ENCODE measurements at places on chromosomes 6 and 20.
A peak's percentile ranks its signal among the peaks of the same experiment; 100 is the strongest.

DNA sequence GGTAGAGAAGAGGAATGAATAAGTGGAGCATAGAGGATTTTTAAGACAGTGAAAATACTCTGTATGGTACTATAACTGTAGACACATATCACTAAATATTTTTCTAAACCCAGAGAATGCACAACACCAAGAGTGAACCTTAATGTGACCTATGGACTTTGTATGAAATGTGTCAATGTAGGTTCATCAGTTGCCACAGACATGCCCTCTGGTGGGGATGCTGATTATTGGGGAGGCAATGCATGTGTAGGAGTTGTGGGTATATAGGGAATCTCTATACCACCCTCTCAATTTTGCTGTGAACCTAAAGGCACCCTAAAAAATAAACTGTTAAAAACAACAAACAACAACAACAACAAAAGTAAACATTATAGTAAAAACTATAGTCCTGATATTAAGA, 293.7 kb downstream of the RNF144B start:
- no peak for DNase-seq

GRCh38 chr6:43120101-43120763, 44.1 kb downstream of the PTK7 start:
- DNase-seq, result no peak

DNA sequence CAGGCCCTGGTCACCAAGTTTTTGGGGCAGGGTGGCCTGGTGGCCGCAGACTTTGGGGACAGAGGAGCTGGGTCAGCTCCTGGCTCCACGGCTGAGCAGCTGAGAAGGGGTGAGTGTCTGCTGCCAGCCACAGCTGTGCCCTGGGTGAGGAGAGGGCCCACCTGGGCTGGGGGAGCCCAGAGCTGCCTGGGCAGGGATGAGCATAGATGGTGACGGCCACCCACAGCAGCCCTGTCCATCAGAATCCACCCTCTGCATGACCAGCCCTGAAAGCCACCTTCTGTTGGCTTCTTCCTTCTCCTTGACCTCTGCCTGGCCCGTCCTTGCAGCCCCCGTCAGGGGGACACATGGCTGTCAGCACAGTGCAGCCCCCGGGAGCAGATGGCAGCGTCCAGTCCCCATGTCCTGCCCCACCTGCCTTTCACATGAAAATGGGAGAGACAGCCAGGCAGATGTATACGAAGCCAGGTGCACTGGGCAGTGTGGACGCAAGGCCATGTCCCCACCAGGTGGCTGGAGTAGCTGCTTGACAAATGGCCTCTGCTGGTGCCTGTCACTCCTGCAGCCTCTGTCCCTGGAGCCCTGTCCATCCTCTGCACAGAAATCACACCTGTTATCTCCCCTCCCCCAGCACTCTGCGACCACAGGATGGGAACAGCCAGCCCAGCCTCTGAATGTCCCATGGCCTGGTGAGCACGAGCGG, 220.8 kb downstream of the PREX1 start:
- DNase-seq, result no peak

GRCh38 chr6:14865531-14866100, 380.3 kb upstream of the JARID2 start:
- no peak for DNase-seq

- no peak for DNase-seq
These were observed 39.1 kb upstream of the SGK1 start for GRCh38 chr6:134357022-134357487.

DNA sequence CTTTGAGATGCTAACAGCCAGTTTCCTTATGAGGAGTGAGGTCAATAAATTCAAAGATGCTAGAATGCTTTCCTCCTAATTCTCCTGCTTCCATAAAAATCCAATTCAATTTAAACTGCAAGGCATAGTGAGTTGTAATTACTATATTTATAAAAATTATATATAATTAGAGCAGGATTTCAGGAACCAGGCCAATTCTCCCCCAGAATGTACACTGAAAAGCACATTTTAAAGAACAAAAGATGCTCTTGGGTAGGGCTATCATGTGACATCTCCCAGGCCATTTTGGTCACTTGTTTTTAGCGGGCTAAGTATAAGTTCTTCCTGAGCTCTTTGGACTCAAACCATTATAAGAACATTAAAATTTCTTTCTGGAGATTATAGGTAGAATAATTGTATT, 195.7 kb upstream of the KCNG1 start:
- DNase-seq, result no peak

DNA sequence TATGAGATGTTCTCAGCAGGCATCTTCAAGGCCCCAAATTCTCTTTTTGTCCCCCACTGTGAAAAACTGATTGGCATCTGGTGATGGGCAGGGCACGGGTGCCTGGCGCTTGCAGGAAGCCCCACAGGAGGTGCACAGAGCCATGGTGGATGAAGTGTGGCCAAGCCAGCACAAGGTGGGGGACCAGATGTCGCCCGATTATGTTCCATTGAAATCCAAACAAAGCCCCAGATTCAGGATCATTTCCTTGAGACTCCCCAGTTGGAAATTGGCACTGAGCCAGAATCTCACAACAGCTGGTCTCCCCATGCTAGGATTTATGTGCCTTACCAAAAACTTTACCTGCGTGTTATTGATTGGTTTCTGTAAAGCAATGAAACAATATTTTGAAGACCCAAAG, 186.1 kb downstream of the ADAT2 start:
- DNase-seq, result no peak

DNA sequence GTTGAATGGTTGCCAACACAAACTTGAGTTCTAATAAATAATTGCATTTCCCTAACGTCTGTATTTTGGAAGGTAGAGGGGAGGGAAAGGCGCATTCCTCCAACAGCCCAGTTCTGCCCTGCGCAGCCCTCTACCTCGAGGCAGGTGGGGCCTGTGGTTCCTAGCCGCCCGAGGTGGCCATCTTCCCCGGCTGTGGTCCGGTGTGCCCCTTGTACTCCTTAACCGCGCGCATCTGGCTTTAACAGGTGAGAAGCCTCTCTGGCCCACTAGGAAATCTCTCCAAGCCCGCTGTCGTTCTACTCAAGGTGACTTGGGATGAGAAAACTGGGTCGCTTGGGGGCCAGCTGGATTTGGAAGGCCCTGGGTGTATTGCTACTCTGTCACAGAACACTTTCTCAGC, 1.7 kb downstream of the KHDC3L start:
- DNase-seq, result no peak

GRCh38 chr20:57330998-57331397, 1.4 kb downstream of the SPO11 start:
- no peak for DNase-seq

DNA sequence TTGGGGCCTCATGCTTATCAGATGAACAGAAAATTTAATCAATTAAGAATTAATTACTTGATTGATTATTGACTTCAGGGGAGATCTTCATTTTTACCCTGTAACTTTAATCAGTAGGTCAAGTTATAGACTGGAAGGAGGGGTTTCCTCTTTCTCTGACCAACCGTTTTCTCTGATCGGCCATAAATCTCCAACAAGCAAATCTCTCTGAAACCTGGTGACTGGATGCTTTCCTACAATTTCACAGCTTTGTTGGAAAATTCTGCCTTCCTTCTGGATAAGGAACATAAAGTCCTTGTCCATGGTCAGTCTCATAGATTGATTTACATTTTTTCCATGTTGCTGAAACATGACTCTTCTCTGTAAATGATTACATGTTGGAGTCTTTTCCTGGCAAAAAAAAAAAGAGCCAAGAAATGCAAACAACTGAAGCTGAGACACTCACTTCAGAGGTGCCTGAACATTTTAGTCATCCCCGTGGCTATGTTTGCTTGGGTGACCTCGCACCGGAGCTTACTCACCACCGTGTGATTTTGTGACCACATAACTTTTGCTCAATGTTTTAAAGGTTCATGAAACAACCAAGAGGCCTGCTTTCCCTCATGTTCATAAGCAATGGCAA, 31.0 kb downstream of the IRF4 start:
- peak; percentile 71 for DNase-seq

DNA sequence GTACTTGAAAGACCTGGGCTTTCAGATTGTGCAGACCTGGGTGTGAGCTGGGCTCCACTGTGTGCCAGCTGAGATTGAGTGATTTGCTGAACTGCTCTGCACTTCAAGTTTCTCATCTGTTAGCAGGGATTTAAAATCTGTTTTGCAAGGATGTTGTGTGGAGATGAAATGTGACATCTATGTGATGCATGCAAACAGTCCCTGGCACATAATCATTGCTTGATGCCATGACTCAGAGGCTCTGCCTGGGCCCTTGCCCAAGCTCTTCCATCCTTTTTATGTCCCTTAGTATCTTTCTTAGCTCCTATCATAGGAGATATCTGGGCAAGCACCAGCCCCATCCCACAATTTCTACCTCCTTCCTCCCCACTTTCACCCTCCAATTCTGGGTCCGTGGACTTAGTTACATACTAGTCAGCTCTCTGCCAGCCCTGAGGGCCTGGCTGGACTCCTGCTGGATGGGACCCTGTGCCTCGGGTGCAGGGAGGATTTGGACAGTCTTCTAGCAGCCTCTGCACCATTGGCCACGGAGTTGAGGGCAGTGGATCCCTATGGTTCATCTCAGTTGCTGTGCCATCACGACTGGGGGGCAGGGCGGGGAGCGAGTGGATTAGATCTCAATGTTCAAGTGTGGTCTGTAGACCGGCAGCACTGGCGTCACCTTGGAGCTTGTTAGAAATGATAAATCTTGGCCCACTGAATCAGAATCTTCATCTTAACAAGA, 103.6 kb downstream of the MAP3K7 start:
- DNase-seq, result no peak

- no peak for DNase-seq
These were observed 107.2 kb downstream of the LY86 start for GRCh38 chr6:6695625-6696276.

DNA sequence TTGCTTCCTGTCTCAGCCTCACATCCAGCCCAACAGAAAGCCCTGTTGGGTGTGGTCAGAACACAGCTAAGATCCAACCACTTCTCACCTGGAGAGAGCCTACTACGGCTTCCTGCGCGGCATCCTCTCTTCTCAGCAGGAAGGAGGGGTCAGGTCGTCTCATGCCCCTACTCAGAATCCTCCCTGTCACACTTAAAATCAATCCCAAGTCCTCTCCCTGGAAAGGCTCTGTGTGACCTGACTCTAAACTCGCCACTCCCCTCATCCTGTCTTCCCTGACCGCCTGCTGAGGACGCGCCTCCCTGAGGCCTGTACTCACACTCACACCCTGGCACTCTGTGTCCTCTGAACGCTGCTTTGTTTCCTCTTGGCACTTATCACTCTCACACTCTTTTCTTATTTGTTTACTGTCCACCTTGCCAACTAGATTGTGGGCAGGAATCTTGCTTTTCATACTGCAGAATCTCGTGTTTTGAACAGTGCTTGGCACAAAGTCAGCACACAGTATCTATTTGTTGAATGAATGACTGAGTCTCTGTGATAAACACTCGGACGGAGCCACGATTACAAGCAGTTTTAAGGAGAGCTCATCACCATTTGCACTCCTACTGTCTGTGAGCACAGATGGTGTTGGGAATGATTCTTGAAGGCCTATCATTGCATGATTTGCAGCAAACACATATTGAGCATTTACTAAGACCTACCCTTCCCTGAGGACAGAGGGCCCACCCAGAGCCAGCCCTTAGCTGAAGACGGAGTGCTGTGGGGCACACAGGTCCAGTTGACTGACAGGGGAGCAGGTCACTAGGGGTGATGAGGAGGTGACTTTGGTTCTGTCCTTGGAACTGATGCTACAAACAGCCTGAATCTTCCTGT, 18.7 kb downstream of the RAB5IF start:
- DNase-seq, result no peak

DNA sequence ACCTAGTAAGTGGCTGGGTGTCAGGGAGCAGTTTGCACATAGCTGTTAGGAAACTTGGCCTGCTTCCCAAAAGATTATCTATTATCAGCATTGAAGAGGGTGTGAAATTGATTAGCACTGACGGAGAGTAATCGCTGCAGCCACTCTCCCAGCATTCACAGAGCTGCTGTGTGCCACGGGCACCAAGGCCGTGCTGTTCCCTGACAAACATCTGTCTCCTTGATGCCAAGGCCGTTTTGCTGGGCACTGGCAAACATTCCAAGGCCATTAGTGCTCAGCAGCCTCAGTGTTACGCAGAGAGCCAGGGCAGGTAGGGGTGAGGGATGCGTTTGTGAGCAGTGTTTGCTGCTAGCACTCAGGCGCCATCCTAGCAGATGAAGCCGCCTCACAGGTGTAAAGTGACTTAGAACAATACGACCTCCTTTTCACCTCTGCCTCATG, 57.7 kb upstream of the VSTM2L start:
- DNase-seq, result no peak

GRCh38 chr20:54476169-54477009, 996 bp downstream of the DOK5 start:
- DNase-seq, result no peak

- no peak for DNase-seq
These were observed 50.1 kb downstream of the OGFRL1 start for GRCh38 chr6:71338540-71339316.

DNA sequence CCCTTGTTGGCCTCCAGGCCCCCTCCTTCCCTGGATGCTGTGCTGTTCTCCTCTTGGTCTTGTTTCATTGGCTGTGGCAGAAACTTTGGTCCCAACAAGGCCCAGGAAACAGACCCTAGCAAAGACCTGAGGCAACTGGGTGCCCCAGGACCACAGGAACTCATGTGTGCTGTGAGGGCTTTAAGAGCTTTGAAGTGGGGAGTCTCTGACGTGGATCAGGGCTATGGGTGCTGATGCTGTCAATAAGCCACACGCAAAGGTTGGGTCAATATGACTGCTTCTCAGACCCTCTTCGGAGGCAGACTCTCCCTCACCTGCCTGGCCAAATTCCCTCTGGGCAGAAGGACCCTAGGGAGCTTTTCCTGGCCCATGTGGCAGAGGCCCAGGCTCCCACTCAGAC, 91.5 kb upstream of the MLN start:
- no peak for DNase-seq

Data from stimulated activated CD4-positive, alpha-beta T cell treated with anti-CD3 and anti-CD28 coated beads, Interleukin-4, amount 100 ng/mL, for 4 hours (primary cell).